Nucleus accumbens (tissue), 56 donors: ENCODE measurements at places on chromosomes 16 and 17.

DNA sequence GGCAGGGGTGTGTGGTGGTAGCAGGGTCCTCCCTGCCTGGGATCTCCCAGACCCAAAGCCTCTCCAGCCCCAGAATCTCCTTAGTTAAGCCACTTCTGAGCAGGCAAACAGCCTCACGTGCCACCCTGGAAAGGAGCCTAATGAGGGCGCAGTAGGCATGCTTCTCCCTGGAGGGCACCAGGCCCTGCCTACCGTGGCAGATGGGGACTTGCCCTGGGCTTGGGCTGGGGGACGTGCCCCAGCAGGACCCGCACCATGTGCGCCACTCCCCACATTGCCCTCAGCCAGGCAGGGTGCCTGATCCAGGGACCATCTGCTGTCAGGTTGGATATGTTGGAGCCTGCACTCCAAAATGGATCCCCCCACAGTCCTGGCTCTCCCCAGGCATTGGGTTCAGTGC lies 14.2 kb downstream of the FAM83G start:
- DNase-seq = no peak

- DNase-seq = peak; percentile 15
These were observed 818 bp upstream of the NRN1L start for GRCh38 chr16:67883872-67884261.

- DNase-seq = no peak
These were observed 29.4 kb downstream of the KATNIP start for GRCh38 chr16:27579087-27579980.

- no peak for DNase-seq
These were observed 65.0 kb downstream of the NCOR1 start for GRCh38 chr17:16150251-16150856.

GRCh38 chr17:35088356-35088880 lies 24.9 kb upstream of the RFFL start:
- peak; percentile 60 for DNase-seq

DNA sequence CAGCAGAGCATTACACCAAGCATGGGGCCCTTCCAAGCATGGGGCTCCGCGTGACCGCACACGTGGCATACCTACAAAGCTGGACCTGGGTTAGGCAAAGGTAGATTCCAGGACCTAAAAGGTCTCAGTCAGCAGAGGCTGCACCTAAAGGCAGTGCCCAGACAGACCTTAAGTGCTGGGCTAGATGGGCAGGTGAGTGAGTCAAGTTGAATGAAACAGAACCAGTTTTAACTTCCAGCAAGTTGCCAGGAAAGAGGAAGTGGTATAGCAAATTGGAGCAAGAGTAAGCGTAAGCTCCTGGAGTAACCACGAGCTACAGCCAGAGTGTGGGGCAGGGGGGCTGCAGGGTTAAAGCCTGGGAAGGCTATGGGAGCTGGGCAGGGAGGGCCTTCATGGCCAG lies 49.5 kb downstream of the SRCIN1 start:
- DNase-seq = no peak

DNA sequence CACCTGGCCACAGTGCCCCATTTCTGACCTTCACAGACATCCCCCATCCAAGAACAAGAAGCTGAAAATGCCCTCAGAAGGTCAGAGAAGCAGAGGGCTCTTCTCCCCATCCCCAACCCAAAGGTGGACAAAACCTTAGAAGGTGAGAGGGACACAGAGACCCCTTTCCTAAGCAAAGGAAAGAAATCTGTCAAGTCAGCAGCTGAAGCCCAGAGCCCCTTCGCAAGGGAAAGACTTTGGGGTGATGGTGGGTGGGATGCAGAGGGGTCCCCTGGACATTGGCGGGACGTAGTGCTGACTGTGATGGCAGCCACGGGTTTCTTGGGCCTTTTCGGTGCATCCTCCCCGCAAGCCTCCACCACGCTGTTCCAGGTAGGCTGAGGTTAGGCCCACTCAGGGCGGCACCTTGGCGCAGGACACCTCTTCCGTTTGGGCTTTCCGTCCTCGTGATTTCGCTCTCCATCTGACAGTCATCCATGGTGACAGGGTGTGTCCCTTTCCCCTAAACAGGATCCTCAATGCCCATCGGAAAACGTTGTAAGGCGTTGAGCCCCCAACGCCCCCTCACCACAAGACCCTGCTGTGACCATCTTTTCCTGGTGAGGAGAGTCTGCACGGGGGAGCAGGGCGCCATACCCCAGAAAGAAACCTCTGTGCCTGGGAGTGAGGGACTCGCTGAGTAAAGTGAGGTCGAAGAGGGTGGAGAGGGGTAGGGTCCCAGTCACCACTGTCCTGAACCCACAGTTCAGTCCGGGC lies 10.7 kb upstream of the GSDMA start:
- no peak for DNase-seq

GRCh38 chr17:72151565-72152386 lies 31.0 kb downstream of the SOX9 start:
- peak; percentile 90 for DNase-seq

DNA sequence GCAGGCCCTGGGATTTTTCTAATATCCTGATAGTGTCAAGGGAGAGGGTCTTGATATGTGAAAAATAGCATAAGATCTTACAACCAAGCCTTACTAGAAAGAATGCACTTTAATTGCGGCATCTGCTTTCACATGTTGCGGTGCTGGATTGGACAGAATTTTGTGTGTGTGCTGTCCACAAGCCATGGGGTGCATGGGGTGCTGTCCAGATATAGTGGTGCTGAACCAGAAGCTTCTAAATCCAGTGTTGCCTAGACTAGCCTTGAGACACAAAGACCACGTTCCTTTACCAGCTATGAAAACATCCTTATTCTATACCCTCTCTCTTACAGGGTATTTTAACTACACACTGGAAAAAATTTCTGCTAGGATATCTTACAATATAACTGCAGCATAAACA lies 244.0 kb downstream of the TMEM114 start:
- DNase-seq = no peak

DNA sequence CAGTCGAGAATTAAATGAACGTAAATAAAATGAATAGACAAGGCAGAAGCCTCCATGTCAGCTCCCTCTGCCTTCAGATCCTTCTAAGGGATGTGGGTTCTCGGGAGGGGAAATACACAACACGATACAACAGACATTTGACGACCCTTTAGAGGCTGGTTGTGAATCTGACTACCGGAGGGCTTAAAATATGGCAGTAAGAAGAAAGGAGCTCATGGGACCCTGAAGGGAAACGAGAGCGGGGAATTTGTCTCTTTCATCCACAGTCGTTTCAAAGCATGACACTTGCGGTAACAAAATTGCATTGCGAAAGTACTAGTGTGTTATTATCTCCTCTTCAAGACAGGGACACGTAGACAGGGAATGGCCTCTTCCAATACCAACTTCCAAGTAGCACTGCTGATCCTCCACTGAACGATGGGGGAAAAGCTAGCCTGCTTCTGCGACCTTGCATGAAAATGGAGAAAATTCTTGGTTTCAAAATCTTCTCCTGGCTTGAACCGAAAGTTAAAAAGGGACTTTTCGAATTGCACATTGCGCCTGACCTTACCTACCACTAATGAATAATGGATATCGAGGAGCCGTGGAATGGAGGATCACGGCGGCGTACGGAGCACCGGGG lies 1.2 kb upstream of the TNRC6C start:
- no peak for DNase-seq

GRCh38 chr17:17221329-17221728 lies 15.2 kb upstream of the PLD6 start:
- DNase-seq = no peak

- DNase-seq = no peak
These were observed 22.9 kb downstream of the PRCD start for GRCh38 chr17:76562734-76563148.

GRCh38 chr16:72511171-72511570 lies 339.2 kb upstream of the PMFBP1 start:
- no peak for DNase-seq

DNA sequence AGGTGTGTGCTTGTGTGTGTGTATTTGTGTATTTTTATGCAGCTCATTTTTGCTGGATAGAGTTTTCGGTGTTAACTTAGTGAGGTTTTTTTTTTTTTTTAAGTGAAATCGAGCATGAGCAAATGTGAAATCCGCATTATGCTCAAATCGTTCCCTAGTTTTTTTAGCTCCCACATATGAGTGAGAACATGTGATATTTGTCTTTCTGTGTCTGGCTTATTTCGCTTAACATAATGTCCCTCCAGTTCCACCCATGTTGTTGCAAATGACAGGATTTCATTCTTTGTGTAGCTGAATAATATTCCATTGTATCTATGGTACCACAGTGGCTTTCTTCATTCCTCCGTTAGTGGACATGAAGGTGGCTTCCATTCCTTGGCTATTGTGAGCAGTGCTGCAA lies 1103.3 kb upstream of the EEF2KMT start:
- no peak for DNase-seq

DNA sequence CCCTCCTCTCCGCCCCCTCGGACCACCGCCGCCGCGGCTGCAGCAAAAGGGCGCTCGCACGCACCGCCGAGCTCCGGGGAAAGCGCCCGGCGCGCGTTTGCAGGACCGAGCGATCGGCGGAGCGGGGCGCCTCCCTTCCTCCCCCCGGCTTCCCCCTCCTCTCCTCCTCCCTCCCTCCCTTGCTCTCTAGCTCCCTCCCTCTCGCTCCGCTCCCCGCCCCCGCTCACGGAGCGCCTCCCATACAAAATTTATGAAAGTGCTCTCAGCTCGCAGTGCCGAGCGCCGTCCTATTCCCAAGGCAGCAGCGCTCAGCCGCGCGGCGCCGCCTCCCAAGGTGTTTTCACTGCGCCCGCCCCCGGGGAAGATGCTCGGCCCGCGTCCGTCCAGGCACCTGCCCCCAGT lies at the start of gene RTN4RL1:
RTN4RL1 (minus strand) TSS at position 115 of the 402 bp plus-strand sequence. CDS start 469 bp downstream, outside the sequence.
- peak; percentile 80 for DNase-seq

- no peak for DNase-seq
These were observed 13.7 kb downstream of the BLMH start for GRCh38 chr17:30278032-30278431.

DNA sequence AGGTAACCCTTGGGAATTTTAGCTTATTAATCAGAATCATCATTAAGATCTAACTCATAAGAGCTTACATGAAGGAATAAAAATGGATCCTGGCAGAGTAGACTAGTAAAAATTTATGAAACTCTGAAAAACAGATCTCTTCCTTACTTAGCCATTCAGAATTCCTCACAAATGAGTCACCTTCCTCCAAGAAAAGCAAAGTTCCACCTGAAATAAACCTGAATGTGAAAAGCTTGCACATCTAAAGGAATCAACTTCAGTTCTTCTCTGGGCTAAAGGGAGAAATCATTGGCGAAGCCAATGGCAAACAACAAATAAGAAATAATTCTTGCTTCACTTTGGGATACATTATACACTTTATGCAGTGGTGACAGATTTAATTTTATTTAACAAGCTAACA lies 22.7 kb downstream of the MYO1D start:
- DNase-seq = no peak

DNA sequence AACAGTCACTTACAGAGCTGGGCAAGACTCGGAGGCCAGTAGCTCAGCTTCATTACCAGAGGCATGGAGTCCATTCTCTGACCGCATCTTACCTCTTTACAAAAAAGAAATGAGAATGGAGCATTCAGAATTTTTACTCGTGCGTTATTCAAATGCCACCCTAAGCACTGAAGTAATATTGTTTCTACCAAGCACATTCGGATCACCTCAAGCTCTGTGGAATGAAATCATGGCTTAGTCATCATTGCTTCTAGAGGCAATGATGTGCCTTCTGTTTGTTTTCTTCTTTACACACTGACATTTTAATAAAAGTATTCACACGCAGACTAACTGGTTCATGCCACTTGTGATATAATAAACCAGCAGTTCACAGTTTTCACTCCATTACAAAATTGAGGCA lies 206.8 kb downstream of the PHKB start:
- no peak for DNase-seq

GRCh38 chr17:40194821-40195220 lies 17.6 kb downstream of the RAPGEFL1 start:
- DNase-seq = no peak
